ENCODE measurements at places on chromosomes 7 and 10.

DNA sequence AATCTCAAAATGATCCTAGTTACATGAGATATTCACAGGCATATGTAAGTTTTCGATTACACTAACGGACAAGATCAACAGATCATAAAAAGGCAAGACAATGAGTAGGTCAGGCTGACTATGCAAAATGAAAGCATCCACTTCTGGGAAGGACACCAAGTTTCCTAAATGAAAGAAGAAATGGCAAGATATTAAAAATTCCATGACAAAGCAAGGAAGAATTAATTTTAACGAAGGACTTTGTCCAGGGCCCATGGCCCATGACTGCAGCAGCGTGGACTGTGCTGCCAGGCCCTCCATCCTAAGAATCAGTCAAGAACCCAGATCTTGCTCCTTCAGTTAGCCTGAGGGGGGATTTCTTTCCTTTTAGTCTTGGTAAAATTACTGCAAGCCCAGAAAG lies 182.4 kb upstream of the FRMD4A start:
- DNase-seq, result no peak

DNA sequence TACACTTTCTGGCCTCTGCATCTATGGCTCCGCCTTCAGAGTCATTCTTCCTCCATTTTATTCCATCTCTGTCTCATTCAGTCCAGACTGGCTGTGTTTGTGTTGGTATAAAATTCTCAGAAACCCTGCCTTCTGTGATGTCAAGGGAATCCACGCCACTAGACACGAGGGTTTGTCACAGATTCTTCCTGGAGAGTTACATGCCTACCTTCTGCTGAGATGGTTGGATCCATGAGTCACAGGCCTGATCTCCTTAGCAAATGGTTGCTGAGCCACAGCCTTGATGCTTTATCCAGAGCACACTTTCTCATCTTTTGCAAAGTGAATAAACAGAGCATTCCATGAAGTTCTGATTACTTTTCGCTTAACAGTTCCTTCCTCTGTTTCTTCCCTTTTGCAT lies 35.9 kb upstream of the TSPAN33 start:
- DNase-seq, result no peak

DNA sequence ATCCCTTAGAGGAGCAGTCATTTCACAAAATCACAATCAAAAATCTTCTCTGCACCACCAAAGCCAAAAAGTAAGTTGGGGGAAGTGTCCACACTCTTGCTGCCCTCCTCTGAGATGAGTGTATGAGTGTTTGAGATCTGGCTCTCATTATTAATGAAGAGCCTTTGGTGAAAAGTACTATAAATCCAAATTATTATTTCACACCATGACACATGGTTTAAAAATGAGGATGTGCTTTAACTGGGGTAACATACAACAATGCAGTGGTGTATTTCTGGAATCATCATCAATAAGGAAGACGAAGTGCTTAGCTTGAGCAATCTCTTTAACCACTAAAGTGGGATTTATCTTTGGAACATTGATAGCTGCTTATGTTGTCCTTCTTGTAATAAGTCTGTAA lies 114.2 kb upstream of the ADAM12 start:
- no peak for DNase-seq

DNA sequence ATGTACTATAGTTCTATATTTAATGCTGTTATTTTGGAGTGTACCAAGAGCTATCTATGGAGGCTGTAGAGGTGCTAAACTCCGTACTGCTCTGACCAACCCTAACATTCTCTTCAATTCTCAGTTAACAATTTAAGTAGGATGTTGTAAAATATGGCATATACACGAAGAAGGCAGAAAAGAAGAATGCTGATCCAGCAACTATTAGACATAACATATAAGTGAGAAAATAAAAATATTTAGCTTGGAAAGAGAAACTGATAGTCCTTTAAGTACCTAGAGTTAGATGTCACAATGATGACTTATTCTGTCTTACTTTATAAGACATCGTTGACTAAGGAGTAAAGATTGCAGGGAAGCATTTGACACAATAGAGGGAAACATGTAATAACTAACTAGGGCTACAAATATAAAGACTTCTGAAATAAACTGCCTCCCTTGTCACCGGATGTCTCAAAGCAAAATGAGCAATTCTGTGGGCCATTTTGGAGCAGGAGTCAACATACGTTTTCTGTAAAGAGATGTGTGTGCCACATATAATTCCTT lies 159.5 kb downstream of the CPEB3 start:
- DNase-seq, result no peak

- no peak for DNase-seq
These were observed 326.0 kb upstream of the MTPN start for GRCh38 chr7:136303162-136303561.

DNA sequence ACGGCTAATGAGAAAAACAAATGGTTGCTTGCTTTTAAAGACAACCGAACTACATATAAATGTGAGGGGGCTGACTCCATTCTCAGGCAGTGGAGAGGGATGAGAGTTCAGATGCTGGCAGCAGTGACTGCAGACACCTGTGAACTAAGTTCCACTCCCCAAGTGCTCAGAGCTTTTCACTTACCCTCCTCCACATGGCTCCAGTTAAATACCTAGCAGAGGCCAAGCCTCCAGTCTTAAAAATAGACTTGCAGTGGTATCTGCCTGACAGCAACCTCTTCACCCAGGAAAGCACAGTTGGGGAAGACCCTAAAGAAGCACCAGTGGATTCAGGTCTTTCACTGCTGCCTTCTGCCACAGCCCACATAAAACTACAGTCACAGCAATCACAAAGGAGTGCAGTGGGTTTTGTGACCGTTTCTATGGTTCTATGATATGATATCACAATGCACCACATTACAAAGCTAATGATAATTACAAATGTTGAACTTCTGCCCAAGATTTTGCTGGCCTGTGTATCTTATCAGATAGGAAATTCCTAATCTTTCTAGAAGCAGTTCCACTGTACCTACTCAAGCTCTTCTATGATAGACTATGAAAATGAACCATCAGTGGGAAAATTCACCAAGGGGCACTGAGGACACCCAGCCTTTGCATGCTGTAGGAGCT lies 3.3 kb upstream of the ABLIM1 start:
- DNase-seq, result no peak

DNA sequence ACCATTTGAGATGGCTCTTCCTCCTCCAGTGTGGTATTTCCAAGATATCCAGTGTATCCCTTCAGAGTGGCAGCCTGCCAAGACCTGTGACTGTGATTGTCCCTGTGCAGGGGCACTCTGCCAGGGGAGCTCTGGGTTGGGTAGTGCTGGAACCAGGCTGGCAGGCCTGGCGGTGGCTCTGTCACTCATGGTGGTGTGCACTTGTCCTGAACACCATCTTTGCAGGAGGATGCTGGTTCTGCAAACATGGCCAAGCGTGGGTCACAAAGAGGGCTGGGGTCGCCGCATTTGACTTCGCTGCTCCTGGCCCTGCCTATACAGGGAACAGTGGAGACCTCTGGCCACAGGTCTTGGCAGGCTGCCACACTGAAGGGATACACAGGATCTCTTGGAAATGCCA lies 205.2 kb downstream of the PRPF18 start:
- DNase-seq, result no peak

- no peak for DNase-seq
These were observed 30.0 kb downstream of the TACC2 start for GRCh38 chr10:122018951-122019413.

All from GM12892 (cell line).